SK-N-MC (cell line): ENCODE measurements at places on chromosomes 1 and 21.

DNA sequence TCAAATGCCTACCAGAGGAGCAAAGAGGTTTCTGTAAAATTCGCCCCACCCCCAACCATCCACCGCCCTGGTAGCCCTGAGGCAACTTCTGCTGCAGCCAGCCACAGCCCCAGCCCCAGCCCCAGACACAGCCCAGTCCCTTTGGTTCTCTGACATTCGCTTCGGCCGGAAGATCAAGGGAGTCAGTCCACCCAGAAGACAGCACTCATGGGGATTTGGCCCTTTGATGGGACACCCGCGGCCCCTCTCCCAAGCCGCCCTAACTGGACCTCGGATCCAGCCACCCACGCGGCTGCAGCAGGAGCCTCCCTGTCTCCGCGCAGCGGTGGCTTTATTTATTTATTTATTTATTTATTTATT, 3881.0 kb downstream of the SRGAP2C start:
- DNase-seq = no peak

DNA sequence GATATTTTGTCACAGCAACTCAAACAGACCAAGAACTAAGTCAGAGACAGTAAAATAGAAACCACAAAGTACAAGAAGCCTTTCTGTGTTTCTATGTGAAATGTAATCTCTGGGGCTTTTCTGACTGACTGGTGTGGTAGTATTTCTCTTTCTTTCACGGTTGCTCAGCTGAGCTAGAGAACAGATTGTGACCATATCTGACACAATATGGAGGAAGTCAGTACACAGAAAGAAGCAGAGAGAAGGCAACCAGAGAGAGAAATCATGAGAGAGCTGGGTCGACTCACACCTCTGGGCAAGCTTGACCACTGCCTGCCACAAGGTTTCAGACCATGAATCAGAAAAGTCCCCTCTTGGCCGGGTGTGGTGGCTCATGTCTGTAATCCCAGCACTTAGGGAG, 208.9 kb upstream of the GREM2 start:
- no peak for DNase-seq

DNA sequence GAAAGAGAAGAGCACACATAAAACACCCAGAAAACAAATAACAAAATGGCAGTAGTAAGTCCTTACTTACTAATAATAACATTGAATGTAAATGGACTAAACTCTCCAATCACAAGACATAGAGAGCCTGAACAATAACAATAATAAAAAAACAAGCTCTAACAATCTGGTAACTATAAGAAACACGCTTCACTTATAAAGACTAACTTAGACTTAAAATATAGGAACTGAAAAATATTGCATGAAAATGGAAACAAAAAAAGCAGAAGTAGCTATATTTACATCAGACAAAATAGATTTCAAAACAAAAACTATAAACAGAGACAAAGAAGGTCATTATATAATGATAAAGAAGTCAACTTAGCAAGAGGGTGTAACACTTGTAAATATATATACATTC, 83.1 kb upstream of the LYPLAL1 start:
- DNase-seq = no peak

GRCh38 chr1:24185076-24185475, 2.0 kb downstream of the IFNLR1 start:
- DNase-seq = no peak

- DNase-seq = no peak
These were observed 21.3 kb upstream of the PHTF1 start for GRCh38 chr1:113780374-113781146.

GRCh38 chr1:43061757-43062156, 103.1 kb upstream of the SLC2A1 start:
- DNase-seq = no peak

- DNase-seq = no peak
These were observed 3.4 kb upstream of the CADM3 start for GRCh38 chr1:159168043-159168442.

DNA sequence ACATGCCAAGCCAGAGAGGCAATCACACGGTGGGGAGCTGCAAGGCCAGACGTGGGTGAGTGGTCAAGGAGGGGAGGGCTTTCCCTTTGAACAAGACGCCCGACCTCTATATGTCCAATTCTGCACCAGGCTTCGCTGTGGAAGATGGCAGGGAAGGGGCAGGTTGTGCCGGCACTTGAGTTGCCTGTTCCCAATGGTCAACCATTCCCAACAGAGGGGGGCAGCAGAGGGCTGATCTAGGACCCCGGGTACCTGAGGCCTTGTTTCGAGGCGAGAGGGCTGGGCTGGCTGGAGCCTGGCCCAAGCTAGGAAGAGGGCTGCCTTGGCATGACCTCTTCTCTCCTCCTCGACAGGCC, 64.9 kb downstream of the TMEM53 start:
- DNase-seq = no peak

DNA sequence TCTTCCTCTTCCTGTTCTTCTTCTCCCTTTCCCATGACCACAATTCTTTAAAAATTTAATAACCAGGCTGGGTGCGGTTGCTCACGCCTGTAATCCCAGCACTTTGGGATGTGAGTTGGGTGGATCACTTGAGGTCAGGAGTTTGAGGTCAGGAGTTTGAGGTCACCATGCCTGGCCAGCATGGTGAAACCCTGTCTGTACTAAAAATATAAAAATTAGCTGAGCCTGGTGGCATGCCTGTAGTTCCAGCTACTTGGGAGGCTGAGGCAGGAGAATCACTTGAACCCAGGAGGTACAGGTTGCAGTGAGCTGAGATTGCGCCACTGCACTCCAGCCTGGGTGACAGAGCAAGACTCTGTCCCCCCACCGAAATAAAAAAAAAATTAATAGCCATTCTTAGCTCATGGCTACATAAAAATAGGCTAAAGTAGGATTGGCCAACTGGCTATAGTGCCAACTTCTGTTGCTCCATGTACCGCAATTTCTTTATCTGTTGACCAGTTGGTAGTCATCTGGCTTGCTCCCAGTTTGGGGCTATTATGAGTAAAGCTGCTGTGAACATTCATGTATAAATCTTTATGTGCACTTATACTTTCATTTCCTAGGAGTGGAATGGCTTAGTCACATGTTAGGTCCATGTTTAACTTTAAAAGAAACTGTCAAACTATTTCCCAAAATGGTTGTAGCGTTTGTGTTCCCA, 136.3 kb downstream of the PEX14 start:
- no peak for DNase-seq

DNA sequence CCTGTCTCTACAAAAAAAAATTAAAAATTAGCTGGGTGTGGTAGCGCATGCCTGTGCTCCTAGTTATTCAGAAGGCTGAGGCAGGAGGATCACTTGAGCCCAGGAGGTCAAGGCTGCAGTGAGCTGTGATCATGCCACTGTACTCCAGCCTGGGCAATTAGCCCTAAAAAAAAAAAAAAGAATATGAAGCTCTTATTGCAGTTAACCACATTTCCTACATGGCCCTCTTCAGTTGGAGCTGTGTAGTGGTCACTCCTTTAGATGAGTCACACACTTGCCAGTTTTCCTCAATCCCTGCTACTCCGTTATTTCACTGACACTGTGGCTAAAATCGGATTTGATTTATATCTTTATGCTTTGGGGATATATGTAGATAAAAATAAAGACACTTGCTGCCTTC, 11.8 kb downstream of the NFYC start:
- no peak for DNase-seq

GRCh38 chr1:170530972-170531757, 801 bp upstream of the GORAB start:
- no peak for DNase-seq

- DNase-seq = no peak
These were observed 33.9 kb downstream of the OLFML2B start for GRCh38 chr1:161989786-161990185.

DNA sequence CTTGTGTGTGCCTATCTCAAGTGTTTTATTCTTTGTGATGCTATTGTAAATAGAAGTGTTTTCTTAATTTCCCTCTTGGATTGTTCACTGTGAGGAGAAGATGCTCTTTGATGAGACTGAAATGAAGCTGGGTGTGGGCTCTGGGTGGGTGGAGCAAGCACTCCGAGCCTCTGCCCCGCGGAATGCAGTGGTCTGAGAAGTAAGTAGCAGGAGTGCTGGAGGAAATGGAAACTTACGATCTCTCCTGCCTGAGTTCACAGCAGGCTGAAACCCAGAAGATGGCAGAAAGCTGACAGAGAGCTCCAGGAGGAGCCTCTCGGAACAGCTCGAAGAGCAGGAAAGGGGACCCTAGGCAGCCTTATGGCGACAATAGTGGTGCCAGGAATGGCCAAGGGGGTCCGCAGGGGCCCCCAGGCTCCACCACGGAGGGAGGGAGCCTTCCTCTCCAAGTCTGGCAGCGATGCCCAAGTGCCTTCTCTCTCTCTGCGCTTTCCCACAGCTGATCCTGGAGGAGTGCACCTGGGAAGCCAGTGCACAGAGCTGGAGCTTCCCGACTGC, 126.8 kb upstream of the COL6A1 start:
- no peak for DNase-seq

DNA sequence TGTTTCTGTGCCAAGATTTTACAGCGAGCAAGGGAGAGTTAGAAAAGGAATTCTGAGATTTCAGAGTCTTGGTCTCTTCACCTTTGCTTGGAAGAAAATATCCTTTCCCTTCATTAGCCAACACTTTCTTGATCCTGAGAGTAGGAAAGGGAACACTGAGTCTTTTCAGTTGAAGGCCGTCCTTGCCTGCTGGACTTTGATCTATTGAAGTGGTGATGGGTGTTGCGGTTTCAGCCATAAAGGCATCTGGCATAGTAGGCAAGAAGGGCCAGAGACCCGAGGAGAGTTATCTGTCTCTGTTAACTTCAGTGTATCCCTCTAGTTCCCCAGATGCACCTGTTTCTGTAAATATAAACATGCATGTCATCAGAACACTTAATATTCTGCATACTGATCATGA, 9.7 kb downstream of the SELE start:
- DNase-seq = no peak

DNA sequence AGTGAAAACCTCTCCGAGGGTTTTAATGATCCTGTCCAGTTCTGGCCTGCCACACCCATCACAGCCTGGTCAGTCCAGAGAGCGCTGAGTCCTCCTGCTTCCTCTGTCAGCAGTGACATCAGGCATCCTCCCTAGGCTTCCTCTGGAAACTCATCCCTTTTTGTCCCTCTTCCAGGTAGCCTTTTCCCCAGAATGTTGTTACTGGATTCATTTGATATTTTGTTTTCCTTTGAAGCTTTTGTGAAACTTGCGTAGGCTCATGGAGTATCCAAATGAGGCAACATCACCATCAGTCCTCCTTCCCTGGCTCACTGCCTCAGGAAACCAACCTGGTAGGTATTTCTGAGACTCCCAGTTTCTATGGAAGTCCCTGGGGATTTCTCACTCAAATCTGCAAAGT, 27.0 kb upstream of the IGSF3 start:
- DNase-seq = no peak

GRCh38 chr21:32378956-32379355, 13.9 kb downstream of the URB1 start:
- DNase-seq = no peak

DNA sequence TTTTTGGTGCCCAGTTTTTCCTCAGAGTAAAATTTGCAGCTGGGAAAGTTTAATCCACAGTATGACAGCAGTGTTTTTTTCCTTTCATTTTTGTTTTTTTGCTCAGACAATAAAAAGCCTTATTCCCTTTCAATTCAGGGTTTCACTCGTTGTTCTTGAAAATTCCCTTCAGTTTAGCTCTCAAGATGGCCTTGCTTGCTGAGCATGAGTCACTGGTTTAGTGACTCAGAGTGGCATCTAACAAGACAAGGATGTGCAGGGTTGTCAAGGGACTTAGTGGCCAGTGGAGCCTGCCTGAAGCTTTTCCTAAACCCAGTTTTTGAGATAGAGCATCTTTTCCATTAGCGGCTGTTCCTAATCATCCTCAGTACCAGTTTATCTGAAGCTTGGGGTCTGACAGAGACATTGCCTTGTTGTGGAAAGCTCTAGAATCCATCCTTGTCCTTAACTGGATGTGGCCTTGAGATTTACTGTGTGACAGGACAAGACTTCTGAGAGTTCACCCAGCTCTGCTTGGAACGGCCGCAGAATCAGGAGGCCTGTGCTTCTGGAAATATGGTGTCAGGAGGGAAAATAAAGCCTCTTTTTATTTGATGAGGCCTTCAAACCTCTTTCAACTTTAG, 48.4 kb upstream of the DNAJC6 start:
- DNase-seq = no peak

- DNase-seq = no peak
These were observed 134.1 kb downstream of the ZC3H11B start for GRCh38 chr1:219478811-219479210.

DNA sequence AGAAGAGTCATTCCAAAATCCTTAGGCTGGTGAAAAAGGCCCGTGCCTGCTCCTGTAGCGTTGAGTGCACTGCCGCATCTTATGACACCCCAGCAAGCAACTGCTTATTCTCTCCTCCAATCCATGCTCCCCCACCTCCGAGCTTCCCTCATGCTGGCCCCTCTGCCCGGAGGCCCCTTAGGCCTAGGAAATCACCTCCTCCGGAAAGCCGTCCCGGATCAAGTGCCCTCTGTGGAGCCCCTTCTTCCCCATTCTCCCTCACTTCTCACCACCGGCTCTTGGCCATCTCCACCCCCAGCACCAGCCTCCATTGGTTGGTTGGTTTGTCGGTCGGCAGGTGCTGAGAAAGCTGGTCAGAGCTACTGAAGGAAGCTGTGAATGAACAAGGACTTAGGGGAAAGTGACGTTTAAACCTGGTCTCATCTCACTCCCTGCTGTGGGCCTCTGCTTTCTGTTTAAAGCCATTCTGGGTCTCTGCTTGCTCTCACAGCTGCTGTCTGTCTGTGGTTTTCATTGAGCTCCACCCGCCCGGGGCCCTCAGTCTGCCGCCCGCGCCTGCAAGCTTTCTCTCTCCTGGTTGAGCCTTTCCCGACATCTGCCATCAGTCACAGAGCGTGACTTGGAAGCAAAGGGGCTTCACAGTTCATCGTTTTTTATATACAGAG, 122.2 kb downstream of the KCNN3 start:
- peak; percentile 39 for DNase-seq

GRCh38 chr1:247548092-247548491, 842 bp upstream of the GCSAML start:
- DNase-seq = no peak

DNA sequence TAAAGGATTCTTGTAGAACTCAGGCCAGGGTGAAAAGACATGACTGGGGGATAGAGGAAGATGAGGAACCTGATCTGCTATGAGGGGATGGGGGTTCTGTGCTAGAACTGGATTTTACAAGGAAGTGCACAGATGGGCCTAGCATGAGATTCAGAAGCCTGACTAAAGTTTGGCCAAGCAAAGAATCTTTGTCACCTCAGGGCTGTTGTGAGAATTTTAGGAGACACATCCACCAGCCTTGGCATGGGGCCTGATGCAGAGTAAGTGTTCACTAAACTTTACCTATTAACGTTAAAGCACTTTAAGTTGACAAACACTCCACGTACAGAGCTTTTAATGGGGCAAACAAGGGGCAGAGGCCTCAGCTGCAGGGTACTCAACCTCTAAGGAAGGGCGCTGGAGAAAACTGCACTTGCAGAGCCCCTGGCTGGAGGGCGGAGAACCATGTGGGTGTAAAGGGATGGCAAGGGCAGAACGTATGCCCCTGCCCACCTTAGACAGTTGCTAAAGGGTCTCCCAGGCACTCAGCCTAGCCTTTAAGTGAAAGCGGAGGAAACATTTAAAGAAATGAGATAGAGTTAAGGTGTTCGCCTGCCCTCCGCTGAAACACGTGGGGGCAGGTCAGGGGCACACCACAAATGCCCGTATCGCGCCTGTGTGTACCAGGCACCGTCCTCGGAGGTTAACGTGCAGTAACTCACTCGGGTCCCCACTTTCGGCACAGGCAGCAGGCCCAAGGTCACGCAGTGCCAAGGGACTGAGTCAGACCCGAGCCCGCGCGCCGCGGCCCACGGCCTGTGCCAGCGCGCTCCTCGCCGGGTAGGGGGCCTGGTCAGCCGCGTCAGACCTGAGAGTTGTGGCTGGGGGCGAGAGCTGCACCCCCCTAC, 990 bp upstream of the MRPS6 start:
- DNase-seq = no peak
